Tongue (tissue), 3 donors: ENCODE measurements at places on chromosomes 6 and 20.
A peak's percentile ranks its signal among the peaks of the same experiment; 100 is the strongest.

DNA sequence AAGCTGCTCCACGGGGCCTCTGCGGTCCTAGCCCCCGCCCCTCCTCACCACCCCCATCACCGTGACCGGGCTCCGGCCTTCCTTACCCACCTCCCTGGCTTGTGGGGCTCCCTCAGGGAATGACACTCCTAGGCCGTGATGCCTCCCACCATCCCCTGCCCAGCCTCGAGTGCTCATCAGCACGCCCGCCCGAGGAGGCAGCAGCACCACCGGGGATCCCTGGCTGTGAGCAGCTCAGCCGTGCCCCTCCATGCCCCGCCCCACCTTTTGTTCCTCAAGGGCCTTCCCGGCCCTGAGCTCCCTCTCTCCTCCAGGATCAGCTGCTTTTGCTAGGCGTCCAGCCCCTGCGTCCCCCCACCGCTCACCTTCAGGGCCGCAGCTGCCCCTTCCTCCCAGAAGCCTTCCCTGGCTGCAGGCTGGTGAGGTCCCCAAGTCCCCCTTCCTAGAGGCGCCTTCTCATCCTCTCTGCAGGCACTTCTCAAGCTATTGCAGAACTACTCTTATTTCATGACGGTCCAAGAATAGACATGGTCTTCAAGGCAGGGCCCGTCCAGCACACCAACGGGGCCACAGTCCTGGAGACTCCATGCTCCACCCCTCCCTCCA, 3.0 kb downstream of the FNDC11 start:
- no peak for DNase-seq

DNA sequence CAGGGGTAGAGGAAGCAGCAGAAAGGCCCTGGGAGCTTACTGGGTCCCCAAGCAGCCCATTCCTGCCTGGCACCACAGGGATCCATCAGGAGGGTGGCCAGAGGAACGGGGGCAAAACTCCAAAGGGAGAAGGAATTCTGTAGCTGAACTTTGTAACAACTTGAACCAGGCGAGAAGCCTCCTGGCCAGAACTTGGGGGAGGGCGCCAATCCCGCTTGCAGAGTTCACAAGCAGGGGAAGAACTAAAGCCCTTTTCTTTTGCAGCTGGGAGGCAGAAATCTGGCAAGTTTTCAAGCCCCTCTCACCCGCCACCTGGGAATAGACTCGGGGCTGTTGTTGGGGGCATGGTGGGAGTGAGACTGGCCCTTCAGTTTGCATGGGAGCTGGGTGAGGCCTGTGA, 189.1 kb downstream of the PHF3 start:
- DNase-seq = no peak

DNA sequence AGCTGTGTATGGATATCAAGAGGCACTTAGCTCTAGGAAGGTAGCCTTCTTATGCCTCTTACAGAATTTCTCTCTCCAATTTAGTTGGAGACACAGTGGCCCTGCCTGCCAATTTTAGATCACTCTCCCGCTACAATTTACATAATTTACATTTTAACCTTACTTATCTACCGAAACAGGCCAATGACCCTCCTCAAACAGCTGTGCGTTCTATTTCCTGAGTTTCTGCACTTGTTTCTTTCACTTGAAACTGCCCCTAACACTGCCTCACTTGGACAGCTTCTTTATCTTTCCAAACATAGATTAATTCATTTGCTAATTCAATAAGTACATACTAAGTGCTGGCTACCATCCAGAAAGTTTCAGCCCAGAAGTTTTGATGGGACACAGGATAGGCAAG, 52.9 kb upstream of the HDDC2 start:
- no peak for DNase-seq

DNA sequence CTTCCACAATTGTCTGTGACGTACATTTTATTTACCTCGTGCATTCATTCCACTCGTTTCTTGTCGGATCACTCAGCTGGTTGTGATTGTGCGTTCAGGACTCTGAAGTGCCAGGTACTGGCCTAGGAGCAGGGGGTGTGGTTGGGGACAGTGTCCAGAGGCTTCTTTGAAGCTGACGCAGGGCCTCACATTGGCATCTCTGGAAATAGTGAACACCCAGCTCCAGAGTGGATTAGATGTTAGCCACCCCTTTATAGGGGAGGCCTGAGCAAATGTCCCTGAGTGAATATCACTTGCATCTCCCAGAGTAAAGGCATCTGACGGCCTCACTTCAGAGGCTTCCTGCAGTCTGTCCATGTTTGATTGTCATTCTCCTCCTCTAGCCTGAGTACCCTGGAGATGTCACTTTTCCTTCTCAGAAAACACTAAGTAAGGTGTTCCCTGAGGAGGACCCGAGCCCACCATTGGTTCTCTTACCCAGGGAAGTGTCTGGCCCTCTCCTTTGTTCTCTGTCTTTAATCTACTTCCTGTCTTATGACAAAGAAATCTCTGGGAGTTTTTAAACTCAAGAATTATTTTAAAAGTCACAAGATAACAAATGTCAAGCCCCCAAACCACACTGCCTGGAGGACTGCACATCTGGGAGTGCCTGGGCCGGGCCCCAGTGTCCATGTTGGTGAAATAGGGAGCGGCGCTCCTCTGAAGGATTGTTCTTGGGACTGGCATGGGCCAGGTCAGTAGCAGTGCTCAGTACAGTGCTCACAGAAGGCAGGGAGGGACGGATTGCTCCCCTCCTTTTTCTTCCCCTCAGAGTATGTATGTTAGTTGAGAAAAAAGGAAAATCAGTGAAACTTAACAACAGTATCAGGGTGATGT, 10.8 kb downstream of the STX16 start:
- no peak for DNase-seq

GRCh38 chr20:3407040-3407770, at the start of gene DNAAF9:
Gene DNAAF9, minus strand, starts transcription at chr20:3407669. Its CDS starts 112 bp downstream, at chr20:3407557.
- peak; percentile 83 for DNase-seq

DNA sequence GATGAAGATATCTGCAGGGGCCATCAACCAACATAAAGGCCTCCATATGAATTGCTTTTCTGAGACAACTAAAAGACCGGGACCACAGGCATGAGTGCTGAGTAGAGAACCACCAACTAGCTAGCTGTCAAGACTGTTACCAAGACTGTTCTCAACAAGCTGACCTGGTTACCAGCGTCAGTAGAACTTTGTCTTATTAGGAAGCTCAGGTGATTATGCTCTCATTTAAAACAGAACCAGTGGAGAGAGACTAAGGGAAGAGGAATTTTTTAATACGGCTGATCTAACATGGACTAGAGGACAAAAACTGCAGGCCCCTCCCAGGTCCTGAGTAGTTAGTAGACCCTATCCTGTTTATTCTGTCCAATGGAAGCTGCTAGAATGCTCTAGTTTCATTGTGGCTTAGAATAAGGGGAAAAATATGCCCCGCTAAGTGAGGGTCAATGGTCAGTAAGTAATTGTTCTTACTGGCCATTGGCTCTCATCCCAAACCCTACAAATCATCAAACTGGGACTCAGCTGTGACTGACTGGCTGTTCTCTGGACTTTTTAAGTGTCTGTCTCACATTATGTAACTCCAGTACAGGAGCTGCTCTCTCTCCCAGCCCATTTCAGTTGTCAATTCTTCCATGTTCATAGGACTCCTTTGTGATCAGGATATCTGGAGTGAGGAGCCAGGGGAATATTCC, 3.8 kb upstream of the DYNLRB1 start:
- no peak for DNase-seq
